ENCODE measurements at places on chromosomes 12 and 14.
A peak's percentile ranks its signal among the peaks of the same experiment; 100 is the strongest.

DNA sequence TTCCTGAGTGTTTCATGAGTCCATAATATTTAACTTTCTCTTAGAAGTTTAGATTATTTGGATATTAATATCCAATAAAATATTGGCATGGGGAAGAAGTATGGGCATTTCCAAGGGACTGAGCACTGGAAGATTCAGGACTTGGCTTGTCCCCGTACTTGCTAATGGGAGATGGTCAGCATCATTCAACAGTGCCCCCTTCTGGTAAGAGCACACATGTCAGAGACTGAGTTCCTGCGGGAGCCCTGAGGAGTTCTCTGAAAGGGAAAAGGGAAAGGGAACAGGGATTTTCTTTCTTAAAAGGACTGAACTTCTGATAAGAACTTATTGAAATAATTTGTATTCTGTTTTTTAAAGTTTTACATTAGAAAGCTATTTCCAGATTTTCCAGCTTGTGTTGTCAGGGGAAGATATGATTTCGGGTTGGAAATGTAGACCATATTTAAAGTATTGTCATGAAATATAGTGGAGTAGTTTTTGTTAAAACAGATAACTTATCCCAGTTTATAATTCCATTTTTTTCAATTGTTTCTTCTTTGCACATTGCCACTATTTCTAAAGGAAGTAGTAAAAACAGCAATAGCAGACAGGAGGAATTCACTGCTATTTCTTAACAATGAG, 59.8 kb upstream of the C12orf71 start:
- peak; percentile 61 for DNase-seq

DNA sequence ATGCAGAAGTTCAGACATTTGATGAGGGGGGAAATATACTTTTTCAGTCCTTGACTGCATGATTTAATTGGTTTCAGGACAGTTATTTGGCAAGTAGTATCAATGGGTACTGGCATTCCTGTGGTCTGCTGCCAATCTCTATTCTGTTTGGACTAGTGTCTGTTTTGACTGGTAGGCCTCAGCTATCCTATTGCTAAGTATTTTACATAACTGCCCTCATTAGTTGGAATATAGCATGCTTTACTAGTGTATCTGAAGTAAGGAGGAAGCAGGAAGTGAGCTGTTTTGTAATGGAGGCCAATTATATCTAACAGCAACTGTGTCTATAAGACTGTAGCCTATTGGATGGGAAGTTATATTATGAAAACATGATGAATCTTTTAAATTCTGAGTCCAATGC, 104.3 kb downstream of the FLRT2 start:
- DNase-seq: no peak

DNA sequence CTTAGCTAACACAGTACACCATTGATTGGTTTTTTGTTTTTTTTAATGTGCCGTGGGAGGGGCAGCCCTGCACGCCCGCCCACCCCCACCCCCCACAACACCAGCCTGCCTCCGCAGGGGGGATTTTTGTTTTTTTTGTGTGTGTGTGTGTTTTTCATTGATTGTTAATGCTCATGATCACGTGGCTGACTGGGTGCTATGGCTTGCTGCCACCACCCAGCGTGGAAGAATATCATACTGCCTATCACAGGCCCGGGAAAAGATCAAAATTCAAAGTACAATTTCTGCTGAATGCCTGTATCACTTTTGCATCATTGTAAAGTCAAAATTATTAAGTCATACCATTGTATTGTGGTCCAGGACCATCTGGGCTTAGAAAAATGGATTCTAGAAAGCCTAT, 8.3 kb downstream of the RESF1 start:
- no peak for DNase-seq

DNA sequence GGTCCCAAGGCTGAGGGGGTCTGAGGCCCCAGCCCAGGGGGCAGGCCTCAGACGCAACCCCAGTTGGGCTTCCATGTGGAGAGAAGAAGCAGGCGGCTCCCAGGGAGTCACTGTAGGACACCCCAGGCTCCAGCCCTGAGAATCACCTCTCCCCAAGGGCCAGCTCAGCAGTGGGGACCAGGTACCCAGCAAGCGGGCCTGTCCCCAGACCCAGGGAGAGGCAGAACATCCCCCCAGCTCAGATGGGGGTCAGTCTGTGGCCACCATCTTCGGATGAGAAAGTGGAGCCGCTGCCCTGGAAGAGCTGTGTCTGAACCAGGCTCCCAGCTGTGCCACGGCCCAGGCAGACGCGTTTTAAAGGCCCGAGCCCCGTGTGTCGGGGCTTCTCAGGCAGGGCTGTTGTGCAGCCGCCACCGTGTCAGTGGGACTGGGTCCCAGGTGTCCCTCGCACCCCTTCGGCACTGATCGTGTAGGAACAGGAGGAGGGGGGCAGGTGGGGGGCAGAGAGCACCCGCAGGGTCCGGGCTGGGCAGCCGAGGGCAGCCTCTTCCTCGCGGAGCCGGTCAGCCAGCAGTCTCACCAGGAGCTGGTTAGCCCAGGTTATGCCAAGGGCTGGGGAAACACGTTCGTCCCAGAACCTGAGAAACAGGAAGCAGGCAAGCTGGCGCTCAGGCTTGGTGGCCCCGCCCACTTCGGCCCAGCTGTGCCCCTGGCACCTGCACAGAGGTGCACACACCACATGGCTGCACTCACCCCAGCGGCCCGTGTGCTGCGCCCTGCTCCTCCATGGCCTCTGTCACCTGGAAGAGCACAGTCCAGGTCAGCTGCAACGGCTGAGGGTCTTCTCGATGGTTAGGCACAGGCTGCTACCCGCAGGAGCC, 16.6 kb downstream of the XRCC3 start:
- DNase-seq: no peak

Data from nephron progenitor cell (in vitro differentiated cells).